Fibroblast of skin of right biceps (primary cell): ENCODE measurements at places on chromosomes 7 and 10.

GRCh38 chr10:75137533-75138438, 26.3 kb downstream of the SAMD8 start:
- peak; percentile 67 for DNase-seq

DNA sequence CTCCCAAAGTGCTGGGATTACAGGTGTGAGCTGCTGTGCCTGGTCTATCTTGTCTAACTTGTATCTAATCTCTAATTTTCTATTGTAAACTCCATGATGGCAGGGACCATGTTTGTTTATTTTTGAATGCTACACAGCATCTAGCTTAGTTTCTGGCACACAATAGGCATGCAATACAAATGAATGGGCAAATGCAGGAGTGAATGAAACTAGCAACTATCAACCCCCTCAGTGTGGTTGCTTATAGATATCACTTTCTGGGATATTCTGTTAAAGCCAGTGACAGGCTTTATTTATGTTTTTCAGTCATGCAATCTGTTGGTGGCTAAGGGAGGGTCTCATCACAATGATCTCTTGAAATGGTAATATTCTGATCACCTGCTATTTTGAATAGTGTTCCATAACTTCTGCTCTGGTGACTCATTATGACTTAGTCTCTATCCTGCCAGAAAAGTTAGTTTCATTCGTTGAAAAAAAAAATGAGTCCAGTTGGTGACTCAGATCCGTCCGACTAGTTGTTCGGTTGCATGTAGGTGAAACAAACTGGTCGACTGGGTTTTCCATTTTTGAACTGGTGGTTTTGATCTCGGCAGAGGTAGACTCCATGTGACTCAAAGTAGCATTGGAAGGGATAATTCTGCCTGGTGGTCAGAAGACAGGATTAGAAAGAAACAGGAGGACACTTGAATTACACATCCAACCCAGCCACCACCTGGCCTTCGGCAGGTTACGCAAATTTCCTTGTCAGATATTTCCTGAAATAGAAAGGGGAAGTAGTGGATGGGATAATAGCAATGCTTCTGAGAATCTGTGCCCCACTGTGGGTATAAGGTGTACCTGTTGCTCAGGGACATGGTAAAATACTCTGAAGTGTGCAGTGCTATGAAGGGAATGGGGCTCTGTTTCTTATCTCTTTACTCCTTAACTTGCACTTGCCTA, 76.8 kb downstream of the GATA3 start:
- DNase-seq: peak; percentile 33

GRCh38 chr7:108358553-108358952, 97.7 kb downstream of the NRCAM start:
- peak; percentile 5 for DNase-seq

DNA sequence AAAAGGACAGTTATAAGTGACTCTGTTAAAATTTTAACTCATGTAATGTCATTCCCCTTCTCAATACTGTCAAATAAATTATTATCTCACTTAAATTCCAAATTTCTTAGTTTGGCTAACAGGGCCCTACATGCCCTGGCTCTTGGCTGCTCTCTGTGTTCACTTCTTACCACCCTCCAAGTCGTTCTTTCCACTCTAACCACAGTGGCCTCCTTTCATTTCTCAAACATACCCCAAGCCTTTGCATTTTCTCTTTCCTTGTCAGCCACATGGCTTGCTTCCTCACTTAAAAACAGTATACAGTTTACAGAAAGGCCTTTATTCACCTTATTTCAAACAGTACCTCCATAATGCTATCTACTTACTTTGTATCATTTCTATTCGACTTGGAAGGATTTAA, 737.1 kb upstream of the ZWINT start:
- DNase-seq: no peak

DNA sequence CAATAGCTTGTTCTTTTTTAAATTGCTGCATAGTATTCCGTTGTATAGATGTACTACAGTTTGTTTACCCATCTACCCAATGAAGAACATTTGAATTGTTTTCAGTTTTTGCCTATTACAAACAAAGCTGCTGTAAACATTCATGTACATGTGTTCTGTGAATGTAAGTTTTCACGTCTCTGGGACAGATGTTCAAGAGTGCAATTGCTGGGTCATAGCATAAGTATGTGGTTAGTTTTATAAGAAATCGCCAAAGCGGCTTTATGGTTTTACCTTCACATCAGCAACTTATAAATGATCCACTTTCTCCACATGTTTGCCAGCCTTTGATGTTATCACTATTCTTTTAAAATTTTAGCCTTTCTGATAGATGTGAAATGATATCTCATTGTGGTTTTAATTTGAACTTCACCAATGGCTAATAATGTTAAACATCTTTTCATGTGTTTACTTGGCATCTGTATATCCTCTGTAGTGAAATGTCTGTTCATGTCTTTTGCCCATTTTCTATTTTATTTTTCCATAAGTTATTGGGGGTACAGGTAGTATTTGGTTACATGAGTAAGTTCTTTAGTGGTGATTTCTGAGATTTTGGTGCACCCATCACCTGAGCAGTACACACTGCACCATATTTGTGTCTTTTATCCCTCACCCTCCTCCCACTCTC, 73.5 kb downstream of the TBXAS1 start:
- no peak for DNase-seq
